ENCODE measurements at places on chromosomes 12 and 14. TPM values are rescaled to one million over a fixed set of nuclear protein-coding genes. Genes with fewer than 3 reads are reported as not detected.

DNA sequence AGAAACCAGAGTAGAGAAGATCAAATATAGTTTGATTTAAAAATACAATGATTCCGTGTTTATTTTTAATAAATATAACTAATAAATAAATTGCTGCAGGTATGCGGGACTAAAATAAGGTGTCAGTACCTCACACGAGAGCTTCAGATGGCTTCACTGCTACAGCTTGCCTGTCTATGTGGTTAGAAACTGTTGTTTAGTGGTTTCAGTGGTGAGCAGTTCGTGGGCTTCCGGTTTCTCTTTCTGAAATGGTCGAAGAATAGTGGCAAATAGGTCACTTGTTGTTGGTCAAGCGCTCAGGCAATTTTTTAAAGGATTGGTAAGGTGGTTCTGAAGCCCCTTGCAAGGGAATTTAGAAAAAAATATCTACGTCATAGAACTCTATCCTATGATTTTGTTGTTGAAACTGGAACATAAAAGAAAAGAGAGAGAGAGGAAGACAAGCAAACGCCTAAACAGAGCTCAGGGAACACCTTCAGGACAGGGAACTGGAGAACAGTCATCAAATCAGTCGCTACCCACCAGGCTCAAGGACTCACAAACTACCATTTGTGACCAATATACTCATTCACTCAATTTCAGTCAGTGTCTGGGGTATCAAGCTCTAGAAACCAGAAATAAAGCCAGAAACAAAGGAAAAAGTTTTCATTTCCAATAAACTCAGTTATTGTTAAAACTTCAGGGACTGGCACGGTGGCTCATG lies 31.3 kb downstream of the GABARAPL1 start:
- DNase-seq: no peak

DNA sequence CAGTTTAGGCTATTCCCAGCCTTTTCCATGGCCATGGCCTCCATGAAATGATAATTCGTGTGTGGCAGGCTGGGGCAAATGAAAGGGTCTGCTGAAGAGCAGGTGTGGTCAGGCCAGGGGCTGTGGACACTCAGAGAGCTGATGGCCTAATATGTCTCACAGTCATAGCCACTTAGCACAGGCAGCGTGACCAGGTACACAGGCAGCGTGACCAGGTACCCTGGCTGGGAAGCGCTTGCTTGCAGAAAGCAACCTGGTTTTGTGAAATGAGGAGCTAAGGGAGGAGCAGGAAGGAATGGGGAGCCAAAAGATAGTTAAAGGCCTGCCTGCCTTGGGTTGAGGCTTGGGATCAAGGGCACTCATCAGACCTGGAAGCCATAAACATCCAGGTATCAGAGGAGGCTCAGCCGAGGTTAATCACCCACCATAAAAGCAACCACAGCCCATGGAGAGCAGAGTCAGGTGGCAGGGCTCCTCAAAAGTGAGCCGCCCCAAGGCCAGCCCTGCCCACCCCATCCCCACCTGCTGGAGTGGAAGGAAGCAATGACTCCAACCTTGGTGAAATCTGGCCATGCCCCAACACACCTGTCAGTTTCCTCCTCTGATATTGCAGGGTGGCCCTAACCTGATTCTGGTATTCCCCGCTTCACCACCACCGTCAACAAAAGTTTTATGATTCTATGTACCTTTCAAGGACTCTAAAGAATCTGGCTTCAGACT lies 8.0 kb upstream of the KRT8 start:
- DNase-seq: peak; percentile 70

GRCh38 chr12:104457746-104458693 lies 1.3 kb downstream of the CHST11 start:
- peak; percentile 36 for DNase-seq

GRCh38 chr12:80412343-80412953 lies 31.6 kb upstream of the PTPRQ start:
- peak; percentile 43 for DNase-seq

REM2 gene
- total RNA-seq: 0.41 TPM

DNA sequence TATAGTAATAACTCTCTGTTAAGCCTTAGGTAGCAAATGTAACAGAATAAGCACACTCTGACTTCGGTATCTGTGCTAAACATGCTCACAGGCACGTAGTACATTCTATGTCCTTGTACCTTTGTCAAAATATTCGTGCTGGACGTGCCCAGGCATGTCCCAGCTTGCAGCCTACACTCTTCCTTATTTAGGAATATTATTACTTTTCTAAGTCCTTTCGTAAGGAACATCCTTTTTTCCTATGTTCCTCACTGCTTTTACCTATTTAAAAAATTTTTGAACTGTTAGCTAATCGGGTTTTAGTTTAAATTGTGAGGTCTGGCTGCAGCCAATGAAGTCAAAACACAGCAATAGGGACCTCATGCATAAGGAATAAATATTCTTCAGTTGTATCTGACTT lies 24.1 kb upstream of the UBC start:
- no peak for DNase-seq

KRT73 gene
- total RNA-seq: not detected

All from Caco-2 (cell line).